CD8-positive, alpha-beta T cell (primary cell): ENCODE measurements at places on chromosomes 1 and 21.

DNA sequence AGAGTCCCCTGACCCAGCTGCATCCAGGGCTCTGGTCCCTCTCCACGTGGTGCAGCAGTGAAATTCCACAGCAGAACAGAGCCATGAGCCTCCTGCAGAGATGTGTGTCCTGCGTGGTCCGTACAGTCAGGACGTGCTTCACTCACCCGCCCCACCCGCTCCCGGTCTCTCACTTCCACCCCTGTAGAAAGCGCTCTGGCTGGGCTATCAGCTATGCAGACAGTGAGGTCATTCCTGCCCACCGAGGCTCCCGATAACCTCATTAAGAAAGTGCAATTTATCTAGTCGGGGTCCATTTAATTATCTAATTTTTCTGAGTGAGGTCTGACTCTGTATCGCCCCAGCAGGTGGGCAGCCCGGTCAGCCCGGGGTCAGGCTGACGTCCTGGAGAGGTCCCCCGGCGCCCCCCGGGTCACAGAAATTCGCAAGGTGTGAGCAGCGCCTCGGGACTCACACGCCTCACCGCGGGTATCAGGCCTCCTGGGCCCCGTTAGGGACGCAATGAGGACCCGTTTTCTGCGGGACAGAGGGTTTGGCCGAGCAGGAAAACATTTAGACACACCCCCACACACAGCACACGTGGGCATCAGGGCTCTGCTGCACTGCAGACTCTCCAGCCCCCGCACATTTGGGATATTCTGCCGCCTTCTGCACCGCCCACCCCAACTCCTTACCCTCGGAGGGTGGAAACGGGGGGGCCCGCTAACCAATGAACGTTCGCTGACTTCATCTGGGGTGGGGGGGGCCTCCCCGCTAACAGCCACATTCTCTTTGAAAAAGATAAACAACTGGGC, 76.7 kb downstream of the PRDM16 start:
- no peak for DNase-seq

GRCh38 chr1:54480525-54480848, 67.5 kb upstream of the ACOT11 start:
- DNase-seq: no peak

- DNase-seq: no peak
Observed at GRCh38 chr1:224804220-224804619, 125.3 kb upstream of the DNAH14 start.

DNA sequence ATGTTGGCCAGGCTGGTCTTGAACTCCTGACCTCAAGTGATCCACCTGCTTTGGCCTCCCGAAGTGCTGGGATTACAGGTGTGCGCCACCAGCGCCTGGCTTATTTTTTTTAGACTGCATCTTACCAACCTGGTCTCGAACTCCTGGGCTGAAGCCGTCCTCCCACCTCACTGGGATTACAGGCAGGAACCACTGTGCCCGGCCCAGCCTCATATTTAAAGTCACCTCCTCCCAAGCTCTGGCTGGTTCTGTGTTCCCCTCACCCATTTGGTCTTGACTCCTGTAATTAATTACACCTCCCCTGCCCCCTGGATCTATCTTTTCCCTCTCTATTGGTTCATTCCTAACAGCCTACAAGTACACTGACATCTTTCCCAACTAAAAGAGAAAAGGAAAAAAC, 1.7 kb upstream of the EXOSC10 start:
- DNase-seq: no peak

DNA sequence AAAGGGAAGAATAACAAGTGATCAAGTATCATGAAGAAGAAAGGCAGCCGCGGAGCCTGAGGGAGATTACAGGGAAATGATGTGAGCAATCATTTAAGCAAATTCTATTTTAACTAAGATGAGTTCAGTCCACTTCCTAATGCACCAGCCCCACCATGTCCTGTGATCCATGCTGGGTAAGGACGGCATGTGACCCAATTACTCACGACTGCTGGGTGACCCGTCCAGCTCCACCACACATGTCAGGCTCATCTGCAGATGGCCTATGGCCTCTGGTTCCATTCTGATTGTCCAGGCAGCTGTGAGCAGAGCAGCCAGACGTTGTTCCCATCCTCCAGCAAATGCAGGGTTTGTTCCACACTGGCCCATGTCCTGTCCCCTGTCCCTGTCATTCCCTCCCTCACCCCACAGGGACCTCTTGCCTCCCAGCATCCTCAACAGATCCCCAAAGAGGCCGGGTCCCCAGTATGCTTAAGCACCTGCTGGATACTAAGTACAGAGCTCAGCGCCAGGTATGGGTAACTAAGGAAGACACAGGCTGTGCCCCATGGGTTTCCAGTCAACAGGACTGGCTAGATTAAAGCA, 87.9 kb downstream of the MATN1 start:
- DNase-seq: no peak

GRCh38 chr1:180751921-180752320, 120.1 kb downstream of the XPR1 start:
- DNase-seq: no peak

- no peak for DNase-seq
Observed at GRCh38 chr1:2229037-2229864, 1.1 kb downstream of the SKI start.

GRCh38 chr1:184449916-184450315, 63.1 kb downstream of the C1orf21 start:
- DNase-seq: no peak
